ENCODE measurements at places on chromosomes 7 and 10. TPM values are rescaled to one million over a fixed set of nuclear protein-coding genes. Genes with fewer than 3 reads are reported as not detected.

DNA sequence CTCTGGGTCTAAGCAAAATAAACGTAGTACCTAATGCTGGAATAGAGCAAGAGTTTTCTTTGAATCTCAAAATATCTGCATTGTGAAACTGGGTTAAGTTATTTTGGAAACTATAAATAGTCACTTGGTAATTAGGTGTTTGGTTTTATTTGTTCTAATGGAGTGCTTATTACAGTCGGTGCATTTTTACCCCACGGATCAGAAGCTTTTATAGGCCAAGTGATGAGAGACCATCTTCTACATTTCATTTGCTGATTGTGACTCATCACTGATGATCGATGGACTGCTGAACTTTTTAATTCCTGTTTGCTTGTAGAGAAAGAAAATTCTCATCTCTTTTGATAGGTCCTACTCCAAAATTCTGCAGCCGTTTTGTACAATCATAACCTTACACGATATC, 28.2 kb downstream of the MGMT start:
- H3K4me3 ChIP-seq = no peak overlapping the region
- no peak for DNase-seq
- no peaks in the 10 kb centered on the region for H3K36me3 ChIP-seq
- H3K27me3 ChIP-seq = no peaks in the 10 kb centered on the region
- H3K4me1 ChIP-seq = no peaks in the 10 kb centered on the region
- no peak overlapping the region for H3K27ac ChIP-seq

GRCh38 chr7:149620961-149621360, 123.4 kb upstream of the ZNF746 start:
- H3K27ac ChIP-seq = no peak overlapping the region
- DNase-seq = no peak
- no peaks in the 10 kb centered on the region for H3K27me3 ChIP-seq
- H3K36me3 ChIP-seq = peaks cover 24% of the 10 kb centered on the region
- H3K4me3 ChIP-seq = no peak overlapping the region

GRCh38 chr10:24929904-24930303, 22.5 kb downstream of the PRTFDC1 start:
- H3K27ac ChIP-seq = no peak overlapping the region
- no peaks in the 10 kb centered on the region for H3K36me3 ChIP-seq
- no peaks in the 10 kb centered on the region for H3K4me1 ChIP-seq
- no peak for DNase-seq
- no peak overlapping the region for H3K4me3 ChIP-seq
- peaks cover 4% of the 10 kb centered on the region for H3K27me3 ChIP-seq

Gene EPO
- total RNA-seq = not detected

DNA sequence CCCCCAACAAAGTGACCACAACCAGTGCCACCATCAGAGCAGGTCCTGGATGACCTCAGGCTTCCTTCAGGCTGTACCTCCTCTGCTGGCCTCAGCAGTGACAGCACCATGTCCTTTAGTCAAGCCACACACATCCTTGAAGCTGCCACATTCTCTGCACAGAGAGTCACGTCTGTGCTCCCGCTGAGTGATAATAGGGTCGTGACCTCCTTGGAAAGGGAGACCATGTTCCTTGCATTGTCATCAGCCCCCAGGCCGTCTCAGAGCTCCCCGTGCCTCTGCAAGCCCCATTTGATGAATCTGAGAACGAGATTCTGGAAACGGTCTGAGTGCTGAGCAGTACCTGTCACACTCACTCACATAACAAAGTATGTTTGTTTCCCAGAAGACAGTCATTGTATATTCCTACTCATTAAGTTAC, 106.5 kb upstream of the PRR15 start:
- DNase-seq = no peak
- peaks cover 4% of the 10 kb centered on the region for H3K4me1 ChIP-seq
- no peaks in the 10 kb centered on the region for H3K36me3 ChIP-seq
- no peak overlapping the region for H3K27ac ChIP-seq

Gene MALRD1
- not detected for total RNA-seq

Gene SPDYE11
- total RNA-seq = not detected

Gene LBX1
- 13.7 TPM for total RNA-seq

- no peaks in the 10 kb centered on the region for H3K27me3 ChIP-seq
- peak overlapping the region; percentile 64 for H3K27ac ChIP-seq
- peaks cover 33% of the 10 kb centered on the region for H3K4me1 ChIP-seq
These were observed 32.7 kb downstream of the CALML5 start for GRCh38 chr10:5466451-5467206.

DNA sequence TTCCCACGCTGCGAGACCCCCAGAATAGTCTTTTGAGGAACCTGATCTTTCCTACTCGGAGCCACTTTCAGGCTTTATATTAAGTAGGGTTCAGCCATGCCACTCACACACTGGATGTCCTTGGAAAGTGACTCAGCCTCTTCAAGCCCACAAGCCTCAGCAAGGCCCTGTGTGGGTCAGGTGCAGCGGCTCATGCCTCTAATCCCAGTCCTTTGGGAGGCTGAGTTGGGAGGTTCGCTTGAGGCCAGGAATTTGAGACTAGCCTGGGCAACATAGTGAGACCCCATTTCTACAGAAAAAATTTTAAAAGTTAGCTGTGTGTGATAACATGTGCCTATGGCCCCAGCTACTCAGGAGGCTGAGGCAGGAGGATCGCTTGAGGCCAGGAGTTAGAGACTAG, 119.7 kb upstream of the TNRC18 start:
- no peaks in the 10 kb centered on the region for H3K36me3 ChIP-seq
- DNase-seq = no peak
- H3K27me3 ChIP-seq = peaks cover 11% of the 10 kb centered on the region
- H3K4me3 ChIP-seq = no peak overlapping the region
- H3K27ac ChIP-seq = no peak overlapping the region

GRCh38 chr10:65291286-65291685, 1634.5 kb upstream of the LRRTM3 start:
- DNase-seq = no peak
- no peaks in the 10 kb centered on the region for H3K36me3 ChIP-seq
- H3K27ac ChIP-seq = no peak overlapping the region
- peaks cover 4% of the 10 kb centered on the region for H3K4me1 ChIP-seq
- H3K4me3 ChIP-seq = no peak overlapping the region

DNA sequence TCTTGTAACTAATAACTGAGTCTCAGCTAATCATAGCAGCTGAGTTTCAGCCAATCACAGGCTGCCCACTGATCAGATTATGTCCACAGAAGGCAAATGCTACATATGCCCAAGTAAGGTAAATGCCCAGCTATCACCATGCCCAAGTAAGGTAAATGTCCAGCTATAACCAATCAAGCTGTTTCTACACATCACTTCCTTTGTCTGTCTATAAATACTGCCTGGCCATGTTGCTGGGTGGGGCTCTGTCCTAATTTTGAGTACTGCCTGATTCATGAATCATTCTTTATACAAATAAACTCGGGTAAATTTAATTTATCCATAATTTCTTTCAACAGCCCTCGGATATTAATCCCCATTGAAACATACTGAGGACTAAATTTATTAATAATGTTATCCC, 312.4 kb downstream of the CACNA2D1 start:
- H3K36me3 ChIP-seq = no peaks in the 10 kb centered on the region
- H3K4me1 ChIP-seq = 0 out of 2 replicates have a peak, but pooled peaks cover 8% of the 10 kb centered on the region
- DNase-seq = no peak
- H3K27ac ChIP-seq = no peak overlapping the region

DNA sequence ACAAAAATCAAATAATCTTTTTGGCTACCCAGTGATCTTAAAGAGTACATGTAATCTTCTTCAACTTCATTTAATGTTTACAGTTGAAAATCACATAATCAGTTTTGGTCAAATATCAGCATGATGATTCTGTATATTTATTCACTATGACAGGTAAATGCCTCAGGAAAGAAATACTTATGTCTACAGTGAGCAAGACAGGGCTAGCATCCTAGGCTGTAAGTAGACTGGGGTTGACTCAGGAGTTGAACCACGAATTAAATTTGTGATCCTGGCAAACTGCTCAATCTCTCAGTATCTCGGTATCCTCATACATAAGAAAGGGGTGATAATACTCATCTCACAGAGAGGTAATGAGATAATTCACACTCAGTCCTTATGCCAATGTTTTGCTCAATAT, 71.8 kb downstream of the SEMA3D start:
- no peaks in the 10 kb centered on the region for H3K4me1 ChIP-seq

DNA sequence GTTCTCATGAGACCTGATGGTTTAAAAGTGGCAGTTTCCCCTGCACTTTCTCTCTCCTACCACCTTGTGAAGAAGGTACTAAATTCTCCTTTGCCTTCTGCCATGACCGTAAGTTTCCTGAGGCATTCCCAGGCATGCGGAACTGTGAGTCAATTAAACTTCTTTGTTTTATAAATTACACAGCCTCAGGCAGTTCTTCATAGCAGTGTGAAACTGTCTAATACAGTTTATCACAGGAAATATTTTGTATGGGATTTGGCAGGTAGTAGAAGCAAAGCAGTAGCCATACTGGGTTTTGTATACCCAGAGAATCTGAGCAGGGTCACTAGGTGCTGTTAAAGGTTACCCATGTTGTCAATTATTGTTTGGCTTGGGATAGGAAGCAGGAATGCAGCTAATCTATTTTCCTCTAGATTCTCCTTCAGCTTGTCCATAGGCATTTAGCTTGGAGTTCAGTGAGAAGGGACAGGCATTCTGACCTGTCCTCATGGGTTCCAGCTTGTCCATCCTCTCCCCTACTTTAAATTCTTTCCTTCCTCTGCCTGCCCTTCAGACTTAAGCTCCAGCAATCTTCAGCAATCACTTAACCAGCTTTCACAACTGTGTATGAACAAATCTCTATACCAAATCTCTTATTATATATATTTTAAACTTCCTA, 186.7 kb downstream of the PCLO start:
- DNase-seq = no peak
- H3K4me1 ChIP-seq = no peaks in the 10 kb centered on the region
- H3K27me3 ChIP-seq = no peaks in the 10 kb centered on the region
- H3K4me3 ChIP-seq = no peak overlapping the region
- H3K36me3 ChIP-seq = no peaks in the 10 kb centered on the region
- no peak overlapping the region for H3K27ac ChIP-seq

DNA sequence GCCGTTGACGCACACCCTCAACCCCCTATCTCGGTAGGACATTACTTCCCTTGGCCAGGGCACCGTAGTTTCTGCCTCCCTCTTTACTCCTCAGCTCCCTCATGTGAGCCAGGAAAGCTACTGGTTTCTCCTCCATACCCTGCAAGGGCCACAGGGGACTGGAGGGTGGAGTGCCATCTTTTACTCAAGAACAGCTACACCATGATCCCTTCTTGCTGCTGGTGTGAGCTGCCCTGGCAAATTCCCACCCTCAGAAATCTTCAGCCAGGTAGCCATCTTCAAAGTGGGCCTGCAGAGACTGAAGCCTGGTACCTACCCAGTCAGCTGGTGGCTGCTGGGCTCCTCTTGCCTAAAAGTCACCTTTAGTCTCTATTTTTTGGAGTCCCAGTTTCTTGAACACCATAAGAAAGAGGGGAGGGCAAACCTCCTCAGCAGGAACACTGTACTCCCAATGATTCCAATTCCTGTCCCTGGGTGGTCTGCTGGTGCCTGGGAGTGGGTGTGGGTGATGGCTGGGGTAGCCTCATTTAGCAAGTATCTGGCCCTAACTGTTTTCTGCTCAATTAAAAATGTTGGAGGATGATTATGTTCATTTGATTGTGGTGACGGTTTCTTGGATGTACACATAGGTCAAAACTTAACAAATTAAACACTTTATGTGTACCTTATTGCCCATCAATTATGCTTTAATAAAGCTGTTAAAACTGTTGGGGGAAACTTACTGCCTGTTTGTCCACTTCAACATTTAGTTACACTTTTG, 105.0 kb upstream of the NPY start:
- no peak for DNase-seq
- no peaks in the 10 kb centered on the region for H3K36me3 ChIP-seq
- H3K27ac ChIP-seq = no peak overlapping the region
- H3K27me3 ChIP-seq = no peaks in the 10 kb centered on the region
- H3K4me3 ChIP-seq = no peak overlapping the region
- H3K4me1 ChIP-seq = no peaks in the 10 kb centered on the region

Gene OPN1SW
- not detected for total RNA-seq

Gene PRPS1L1
- not detected for total RNA-seq

Gene IFIT1
- 0.36 TPM for total RNA-seq

Gene FIS1
- 91.2 TPM for total RNA-seq

Gene BTBD16
- not detected for total RNA-seq

Gene CACNB2
- total RNA-seq = not detected

DNA sequence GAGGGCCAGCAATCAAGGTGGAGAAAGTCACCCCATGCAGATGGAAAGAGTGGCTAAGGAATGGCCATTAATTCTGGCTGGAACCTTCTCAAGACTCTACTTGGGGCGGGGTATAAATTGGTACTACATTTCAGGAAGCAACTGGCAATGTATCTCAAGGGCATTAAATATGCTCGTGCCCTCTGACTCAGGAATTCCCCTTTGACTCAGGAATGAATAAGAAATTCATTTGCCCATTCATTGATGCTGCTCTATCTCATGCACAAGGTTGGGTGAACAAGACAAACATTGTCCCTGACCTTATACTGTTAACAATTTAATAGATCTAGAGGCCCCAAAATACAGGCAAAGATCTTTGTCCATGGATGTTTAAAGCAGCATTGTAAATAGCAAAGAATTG, 188.1 kb downstream of the MYOF start:
- DNase-seq = no peak
- no peaks in the 10 kb centered on the region for H3K27me3 ChIP-seq
- no peaks in the 10 kb centered on the region for H3K4me1 ChIP-seq
- no peak overlapping the region for H3K27ac ChIP-seq
- no peaks in the 10 kb centered on the region for H3K36me3 ChIP-seq

Gene CUZD1
- 3.3 TPM for total RNA-seq

Gene ARF5
- total RNA-seq = 120 TPM

DNA sequence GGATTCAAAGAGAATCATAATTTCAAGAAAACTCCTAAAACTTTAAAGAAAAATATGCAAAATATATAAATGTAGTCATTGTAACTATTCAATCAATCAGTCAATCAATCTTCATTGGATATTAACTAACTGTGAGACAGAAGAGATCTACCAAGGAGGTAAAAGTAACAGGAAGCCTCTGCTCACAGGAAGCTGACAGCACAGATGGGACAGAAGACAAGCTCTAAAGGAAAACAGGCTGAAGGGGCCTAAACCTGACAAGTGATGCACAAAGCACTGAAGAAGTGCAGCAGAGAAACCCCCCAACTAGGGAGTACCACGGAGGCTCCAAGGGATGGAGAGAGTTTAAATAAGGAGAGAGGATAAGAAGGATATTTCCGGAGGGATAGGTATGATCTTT, 173.0 kb downstream of the SKAP2 start:
- H3K4me1 ChIP-seq = peaks cover 3% of the 10 kb centered on the region
- H3K4me3 ChIP-seq = no peak overlapping the region
- no peak for DNase-seq
- H3K27me3 ChIP-seq = no peaks in the 10 kb centered on the region
- no peak overlapping the region for H3K27ac ChIP-seq

GRCh38 chr10:7585228-7585627, 81.5 kb downstream of the ITIH5 start:
- no peak overlapping the region for H3K27ac ChIP-seq
- no peaks in the 10 kb centered on the region for H3K36me3 ChIP-seq
- no peak for DNase-seq
- H3K27me3 ChIP-seq = no peaks in the 10 kb centered on the region
- H3K4me1 ChIP-seq = no peaks in the 10 kb centered on the region
- H3K4me3 ChIP-seq = no peak overlapping the region

Gene CNTNAP2
- total RNA-seq = 0.05 TPM
